WTC11 (cell line): ENCODE measurements at places on chromosomes 12 and 14. TPM values are rescaled to one million over a fixed set of nuclear protein-coding genes. Genes with fewer than 3 reads are reported as not detected.
A peak's percentile ranks its signal among the peaks of the same experiment; 100 is the strongest.

DNA sequence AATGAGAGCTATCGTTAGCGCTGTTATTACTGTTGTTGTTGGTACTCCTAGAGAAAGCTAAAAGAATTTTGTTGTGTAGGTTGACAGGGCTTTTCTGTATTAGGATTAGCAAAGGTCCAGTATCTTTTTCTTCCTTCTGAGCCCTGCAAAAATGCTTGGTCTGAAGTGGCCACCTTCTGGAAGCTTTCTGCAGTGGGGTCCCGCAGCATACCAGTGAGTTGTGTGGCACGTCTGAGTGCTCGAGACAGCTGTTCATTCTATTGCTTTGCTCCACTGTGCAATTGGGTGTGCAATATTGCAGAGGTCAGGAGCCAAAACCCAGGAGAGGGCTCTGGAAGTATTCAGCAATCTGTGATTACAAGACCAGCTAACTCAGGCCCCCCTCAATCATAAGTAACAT, 57.1 kb downstream of the CCDC60 start:
- H3K36me3 ChIP-seq, result peaks cover 8% of the 10 kb centered on the region
- peaks cover 49% of the 10 kb centered on the region for H3K4me1 ChIP-seq
- no peak overlapping the region for H3K27ac ChIP-seq
- no peak for DNase-seq
- H3K4me3 ChIP-seq, result no peak overlapping the region

- DNase-seq, result peak; percentile 14
- H3K36me3 ChIP-seq, result no peaks in the 10 kb centered on the region
- no peak overlapping the region for H3K27ac ChIP-seq
- H3K27me3 ChIP-seq, result no peaks in the 10 kb centered on the region
- no peak overlapping the region for H3K4me3 ChIP-seq
Measured at GRCh38 chr12:118689793-118690192, 291.5 kb upstream of the SRRM4 start.

GRCh38 chr14:24941719-24942118, 108.2 kb downstream of the STXBP6 start:
- no peaks in the 10 kb centered on the region for H3K36me3 ChIP-seq
- H3K27ac ChIP-seq, result peak overlapping the region; percentile 99
- no peaks in the 10 kb centered on the region for H3K27me3 ChIP-seq
- peak; percentile 13 for DNase-seq

Gene FGD6
- total RNA-seq, result 24.2 to 28.2 TPM (median 24.4 TPM) in 3 replicates

Gene CD163
- 0.77 to 1.1 TPM (median 0.96 TPM) in 3 replicates for total RNA-seq

Gene SERPINA5
- total RNA-seq, result 1.5 to 3.2 TPM (median 2.2 TPM) in 3 replicates
